ENCODE measurements at places on chromosomes 2 and 18.

- DNase-seq = no peak
These were observed 381.2 kb downstream of the LPIN1 start for GRCh38 chr2:12127638-12128037.

- DNase-seq = no peak
These were observed 5.7 kb upstream of the WDSUB1 start for GRCh38 chr2:159292157-159292556.

- DNase-seq = no peak
These were observed 24.6 kb upstream of the PLB1 start for GRCh38 chr2:28471214-28471613.

GRCh38 chr2:95291222-95291621 lies 5.9 kb upstream of the KCNIP3 start:
- DNase-seq = no peak

DNA sequence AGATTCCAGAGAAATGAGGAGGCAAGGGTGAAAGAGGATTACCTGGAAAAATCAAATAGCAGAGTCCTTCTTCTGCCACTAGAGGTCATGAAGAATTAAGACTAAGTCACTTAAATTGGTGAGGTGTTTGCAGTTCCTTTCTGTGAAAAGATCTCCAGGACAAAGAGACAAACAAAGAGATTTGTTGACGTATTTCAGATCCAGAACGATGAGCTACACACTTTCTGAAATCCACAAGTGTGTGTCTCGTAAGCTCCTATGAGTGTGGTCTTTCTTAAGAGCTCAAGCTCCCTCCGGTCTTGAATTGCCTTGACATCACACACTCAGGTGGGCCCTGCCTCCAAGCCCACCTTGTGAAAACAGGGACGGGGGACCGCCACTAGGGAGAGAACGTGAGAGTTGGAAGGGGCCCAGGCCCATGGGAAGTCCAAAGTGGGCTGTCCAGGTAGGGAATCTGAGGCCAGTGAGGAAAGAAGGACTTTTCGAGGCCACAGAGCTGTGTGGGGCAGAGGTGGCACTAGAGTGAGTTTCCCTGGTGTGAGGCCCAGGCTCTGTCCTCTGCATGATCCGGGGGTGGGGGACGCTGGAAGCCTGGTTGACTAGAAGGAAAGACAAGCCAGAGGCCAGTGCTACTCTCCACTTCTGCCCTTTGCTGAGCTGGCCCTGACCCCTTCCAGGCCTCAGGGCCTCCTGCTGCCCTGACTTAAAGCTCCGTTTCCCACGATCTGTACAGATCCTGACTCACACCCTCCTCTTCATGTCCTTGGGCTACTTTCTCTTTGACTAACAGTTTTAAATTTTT lies 168.1 kb upstream of the NCK2 start:
- DNase-seq = peak; percentile 62

DNA sequence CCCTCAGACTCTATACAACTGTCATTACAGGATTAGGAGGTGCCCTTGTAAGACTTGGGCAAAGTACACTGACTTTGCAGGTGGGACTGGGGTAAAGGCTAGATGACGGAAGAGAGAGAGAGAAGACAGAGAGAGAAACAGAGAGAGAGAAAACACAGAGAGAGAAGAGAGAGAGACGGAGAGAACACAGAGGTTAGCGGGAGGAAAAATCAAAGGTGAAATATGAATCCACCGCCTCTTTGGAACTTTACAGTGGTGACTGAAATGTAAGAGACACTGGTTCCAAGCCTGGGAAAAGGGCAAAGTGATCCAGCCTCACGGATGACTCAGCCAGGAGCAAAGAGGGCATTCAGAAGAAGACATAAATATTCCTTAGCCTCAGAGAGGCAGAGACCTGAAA lies 25.1 kb upstream of the CAB39 start:
- DNase-seq = no peak

GRCh38 chr2:86337244-86337835 lies at the start of gene REEP1:
TSS of gene REEP1 (minus strand) at chr2:86337626. CDS start at chr2:86337510, 116 bp downstream.
- no peak for DNase-seq

- DNase-seq = peak; percentile 90
These were observed 868 bp downstream of the INO80D start for GRCh38 chr2:206084870-206085741.
